ENCODE measurements at places on chromosomes 1 and 21. TPM values are rescaled to one million over a fixed set of nuclear protein-coding genes. Genes with fewer than 3 reads are reported as not detected.

- DNase-seq, result no peak
These were observed 40.3 kb downstream of the LMX1A start for GRCh38 chr1:165316153-165316772.

Gene IKBKE
- total RNA-seq, result 0.97 TPM

- DNase-seq, result no peak
These were observed 27.8 kb downstream of the DIPK1A start for GRCh38 chr1:92933459-92933858.

Gene KLF17
- total RNA-seq, result not detected

Gene MEGF6
- total RNA-seq, result 9.3 TPM

DNA sequence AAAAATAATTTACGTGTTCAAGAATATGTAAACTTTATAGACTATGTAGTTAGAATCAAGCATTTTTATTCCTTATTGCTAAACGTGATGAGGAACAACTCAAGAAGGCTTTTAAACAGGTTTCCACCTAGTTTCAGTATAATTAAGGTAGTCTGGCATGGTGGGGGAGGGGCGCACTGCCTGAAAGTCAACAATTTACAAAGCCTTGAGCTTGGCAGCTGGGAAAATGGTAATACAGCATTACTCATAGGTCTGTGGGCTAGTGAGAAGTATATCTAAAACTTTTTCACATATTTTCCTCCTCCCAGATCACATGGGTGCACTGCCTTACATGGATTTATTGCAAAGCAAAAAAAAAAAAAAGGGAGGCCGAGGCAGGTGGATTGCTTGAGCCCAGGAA lies 75.2 kb downstream of the EVI5 start:
- DNase-seq, result no peak

Gene SCAF4
- total RNA-seq, result 20.6 TPM

GRCh38 chr1:213790565-213790964 lies 197.2 kb upstream of the PROX1 start:
- no peak for DNase-seq

Gene TEDDM1
- not detected for total RNA-seq

DNA sequence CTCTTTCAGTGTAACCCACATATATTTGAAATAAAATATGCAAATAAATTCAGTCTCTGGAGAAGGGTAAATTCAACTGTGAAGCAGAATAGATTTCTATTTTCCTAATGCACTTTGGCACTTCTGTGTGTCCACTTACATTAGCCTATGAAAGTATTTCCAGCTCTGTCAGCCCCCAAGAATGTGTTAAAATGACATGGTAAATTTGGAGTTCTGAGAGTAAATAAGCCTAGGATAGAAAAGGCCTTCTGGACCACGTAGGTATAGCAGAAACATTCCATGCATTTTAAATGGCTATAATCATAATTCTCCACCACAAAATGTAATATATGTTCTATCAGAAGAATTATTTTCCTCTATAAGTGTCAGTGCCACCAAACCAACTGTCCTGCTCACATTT lies 276.2 kb downstream of the NEGR1 start:
- DNase-seq, result no peak

Gene RPTN
- not detected for total RNA-seq

DNA sequence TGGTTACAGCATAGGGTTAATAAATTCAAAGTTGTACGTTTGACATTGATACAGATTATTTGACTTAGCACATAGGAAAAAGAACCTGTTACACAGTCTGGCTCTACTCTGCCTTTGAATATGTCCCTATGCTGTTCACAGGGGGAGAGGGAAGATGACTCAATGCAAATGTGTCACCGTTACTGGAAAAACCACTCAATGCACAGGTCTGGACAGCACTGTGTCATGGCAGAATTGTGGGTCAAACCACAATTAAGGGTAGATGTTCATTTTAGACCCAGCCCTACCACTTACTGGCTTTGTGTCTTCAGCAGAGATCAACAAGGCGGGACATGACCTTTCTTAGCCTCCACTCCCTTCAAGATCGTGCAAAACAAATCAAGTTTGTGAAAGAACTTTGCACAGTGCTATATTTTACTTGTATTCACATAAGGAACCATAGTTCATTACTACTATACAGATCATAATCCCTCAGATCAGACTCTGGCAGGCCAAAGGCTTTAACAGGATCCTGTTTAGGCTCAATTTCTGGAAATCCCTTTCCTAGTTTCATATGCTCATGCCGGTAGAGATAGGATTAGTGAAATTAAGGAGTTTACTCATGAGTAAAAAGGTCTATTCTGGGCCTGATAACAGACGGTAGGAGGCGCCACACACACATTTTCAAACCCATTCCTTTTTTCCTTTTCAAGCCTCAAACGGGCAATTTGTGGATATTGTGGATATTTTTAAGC lies 22.1 kb downstream of the EIF2D start:
- DNase-seq, result no peak

Gene RYR2
- 572 TPM for total RNA-seq

Gene TXLNA
- total RNA-seq, result 24.5 TPM

- no peak for DNase-seq
These were observed 68.7 kb downstream of the ARID4B start for GRCh38 chr1:235259133-235259778.

DNA sequence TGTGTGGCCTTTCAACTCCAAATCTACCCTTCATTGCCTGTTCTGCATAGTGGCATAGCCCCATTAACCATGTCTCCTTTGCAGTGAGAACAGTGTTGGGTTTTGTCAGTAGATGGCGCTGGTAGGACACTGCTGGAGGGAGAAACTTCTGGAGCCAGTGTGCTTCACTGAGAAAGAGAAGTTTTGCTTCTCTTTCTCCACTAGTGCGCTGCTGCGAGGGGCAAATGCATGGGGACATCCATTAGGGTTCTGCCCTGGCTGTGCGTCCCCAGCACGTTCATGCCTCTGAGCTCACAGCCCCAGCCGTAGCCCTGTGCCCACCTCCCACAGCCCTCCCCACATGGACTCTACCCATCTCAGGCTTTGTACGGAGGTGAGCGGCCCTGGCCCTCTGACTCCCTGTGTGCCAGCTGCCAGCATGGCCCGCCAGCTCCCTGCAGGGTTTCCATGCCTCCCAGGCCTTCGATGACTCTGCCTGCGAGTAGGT lies 53.1 kb downstream of the RIMS3 start:
- DNase-seq, result no peak

GRCh38 chr1:56639211-56639610 lies 5.9 kb upstream of the PRKAA2 start:
- no peak for DNase-seq

GRCh38 chr1:115809076-115809475 lies 31.9 kb downstream of the NHLH2 start:
- DNase-seq, result no peak

- no peak for DNase-seq
These were observed 141.7 kb upstream of the IRF2BP2 start for GRCh38 chr1:234751678-234752077.

Gene TAF1A
- total RNA-seq, result 3.9 TPM

DNA sequence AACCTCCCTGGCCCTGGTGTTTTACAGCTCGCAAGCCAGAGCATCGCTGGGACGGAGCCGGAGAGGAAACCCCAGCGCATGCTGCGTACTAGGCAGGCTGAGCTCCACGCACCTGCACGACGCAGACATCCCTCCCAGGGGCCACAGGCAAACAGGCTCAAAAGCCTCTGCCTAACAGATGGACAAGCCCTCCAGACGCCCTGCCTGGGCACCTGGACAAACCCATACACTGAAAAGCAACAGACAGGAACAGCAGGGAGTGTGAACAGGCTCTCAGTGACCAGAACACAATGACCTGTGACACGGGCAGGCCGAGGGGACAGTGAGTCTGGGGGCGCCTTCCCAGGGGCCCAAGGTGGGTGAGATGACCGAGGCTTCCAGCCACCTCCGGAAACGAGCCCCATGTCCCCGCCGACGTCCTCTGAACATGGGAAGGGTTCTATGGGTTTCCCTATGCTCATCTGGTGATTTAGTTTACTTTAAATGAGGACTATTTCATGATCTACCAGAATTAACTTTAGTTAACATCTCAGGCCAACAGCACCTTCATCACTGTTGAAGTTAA lies 40.3 kb downstream of the NPHP4 start:
- DNase-seq, result peak; percentile 68

DNA sequence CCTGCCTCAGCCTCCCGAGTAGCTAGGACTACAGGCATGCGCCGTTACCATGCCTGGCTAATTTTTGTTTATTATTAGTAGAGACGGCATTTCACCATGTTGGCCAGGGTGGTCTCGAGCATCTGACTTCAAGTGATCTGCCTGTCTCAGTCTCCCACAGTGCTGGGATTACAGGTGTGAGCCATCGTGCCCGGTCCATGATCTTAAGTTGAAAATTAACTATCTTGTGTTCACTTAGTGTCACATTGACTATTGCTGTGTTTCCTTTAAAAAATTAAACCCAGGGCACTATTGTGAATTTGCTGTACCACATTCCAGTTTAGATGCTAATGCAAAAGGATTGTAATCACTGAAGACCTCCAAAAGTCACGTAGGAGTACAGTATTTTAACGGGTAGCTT lies 14.1 kb downstream of the CMPK1 start:
- no peak for DNase-seq

Gene C1QC
- total RNA-seq, result 38.6 TPM

All from cardiac septum (tissue), 1 donor.